Erythroblast (primary cell): ENCODE measurements at places on chromosomes 3 and 15.

DNA sequence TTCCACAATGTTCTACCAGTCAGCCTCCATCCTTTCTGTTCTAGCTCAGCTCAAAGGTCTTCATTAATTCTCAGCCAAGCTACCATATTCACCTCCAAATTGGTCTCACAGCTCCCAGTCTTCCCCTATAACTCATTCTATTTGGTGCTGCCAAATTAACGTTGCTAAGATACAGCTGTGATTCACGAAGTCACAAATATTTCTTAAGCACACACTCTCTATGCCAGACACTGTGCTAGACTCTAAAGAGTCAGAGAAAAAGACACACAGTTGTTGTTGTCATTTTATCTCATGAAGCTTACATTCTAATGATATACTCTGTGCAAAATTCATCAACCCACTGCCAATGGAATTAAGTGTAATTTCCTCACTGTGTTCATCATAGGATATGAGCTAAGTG is 102.8 kb downstream of the FRMD5 start:
- no peak for DNase-seq

GRCh38 chr3:14295801-14296200 is 106.6 kb upstream of the SLC6A6 start:
- no peak for DNase-seq

DNA sequence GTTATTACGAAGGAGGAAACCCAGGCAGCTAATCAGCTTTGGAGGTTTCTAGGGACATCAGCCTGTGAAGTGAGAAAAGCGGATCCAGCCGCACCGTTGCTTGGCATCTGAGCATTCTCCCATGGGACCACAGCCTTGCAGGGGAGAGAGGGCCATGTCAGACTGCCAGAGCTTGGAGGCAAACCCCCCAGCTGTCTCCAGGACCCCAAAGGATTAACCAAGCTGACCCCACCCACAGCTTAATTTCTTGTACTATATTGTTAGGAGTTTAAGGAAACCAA is 5.1 kb downstream of the IGDCC3 start:
- DNase-seq = no peak

GRCh38 chr15:89669941-89670340 is 9.2 kb downstream of the PLIN1 start:
- DNase-seq = no peak

GRCh38 chr15:85489773-85490493 is 109.5 kb downstream of the AKAP13 start:
- no peak for DNase-seq

GRCh38 chr15:88702983-88703382 is 64.2 kb downstream of the ISG20 start:
- DNase-seq = no peak

DNA sequence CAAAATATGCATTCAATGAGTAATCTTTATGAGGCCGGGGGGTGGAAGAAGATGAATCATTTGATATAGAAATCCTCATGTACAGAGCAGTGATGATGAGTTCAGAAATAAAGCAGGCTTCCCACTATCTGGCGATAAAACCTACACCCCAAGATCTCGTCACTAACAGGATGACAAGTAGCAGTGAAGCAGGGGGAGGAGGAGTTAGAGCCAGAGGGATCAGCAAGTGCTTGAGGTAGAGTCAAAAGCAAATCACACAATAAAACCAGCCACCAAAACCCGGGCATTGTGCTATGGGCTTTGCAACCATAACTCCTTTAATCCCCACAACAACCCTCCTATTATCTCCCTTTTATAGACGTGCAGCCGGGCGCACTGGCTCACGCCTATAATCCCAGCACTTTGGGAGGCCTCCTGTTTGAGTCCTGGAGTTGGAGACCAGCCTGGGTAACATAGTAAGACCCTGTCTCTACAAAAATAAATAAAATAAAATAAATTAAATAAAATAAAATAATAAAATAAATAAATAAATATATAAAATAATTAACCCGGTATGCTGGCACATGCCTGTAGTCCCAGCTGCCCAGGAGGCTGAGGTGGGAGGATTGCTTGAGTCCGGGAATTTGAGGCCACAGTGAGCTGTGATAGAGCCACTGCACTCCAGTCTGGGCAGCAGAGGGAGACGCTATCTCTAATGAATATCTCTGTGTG is 53.0 kb downstream of the STARD5 start:
- DNase-seq = no peak

DNA sequence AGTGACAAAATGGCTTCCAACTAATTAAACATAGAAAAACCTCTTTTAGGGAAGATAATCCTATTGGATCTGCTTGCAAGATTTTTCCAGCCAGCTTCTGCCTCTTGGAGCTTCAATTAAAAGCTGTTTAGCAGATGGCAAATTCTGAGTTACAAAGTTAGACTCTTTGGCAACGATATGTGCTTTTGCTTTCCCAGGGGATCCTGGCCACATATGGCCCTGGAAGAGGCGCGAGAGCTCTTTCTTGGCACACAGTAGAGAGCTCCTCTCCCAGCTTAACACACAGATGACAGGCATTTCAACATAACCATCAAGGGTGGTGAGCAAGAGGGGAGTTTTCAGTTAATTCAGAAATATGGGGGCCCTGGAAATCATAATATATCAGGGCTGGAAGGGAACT is 41.6 kb upstream of the GALNT15 start:
- no peak for DNase-seq

DNA sequence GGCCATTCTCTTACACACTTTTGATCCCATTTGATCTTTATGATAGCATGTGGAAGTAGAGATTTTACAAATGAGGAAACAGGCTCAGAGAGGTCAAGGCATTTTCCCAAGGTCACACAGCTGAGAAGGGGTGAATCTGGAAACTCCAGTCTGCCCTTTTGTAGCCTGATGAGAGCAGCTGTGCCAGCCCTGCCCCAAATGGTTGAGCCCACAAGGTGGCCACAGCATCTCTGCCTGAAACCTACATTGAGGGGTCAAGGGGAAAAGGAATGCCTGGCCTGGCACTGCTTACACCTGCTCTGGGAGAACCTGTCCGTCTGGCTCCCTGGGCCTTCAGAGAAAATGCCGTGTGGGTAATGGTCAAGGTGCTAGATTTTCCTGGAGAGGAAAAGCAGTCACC is 200.2 kb upstream of the LINGO1 start:
- DNase-seq = no peak

DNA sequence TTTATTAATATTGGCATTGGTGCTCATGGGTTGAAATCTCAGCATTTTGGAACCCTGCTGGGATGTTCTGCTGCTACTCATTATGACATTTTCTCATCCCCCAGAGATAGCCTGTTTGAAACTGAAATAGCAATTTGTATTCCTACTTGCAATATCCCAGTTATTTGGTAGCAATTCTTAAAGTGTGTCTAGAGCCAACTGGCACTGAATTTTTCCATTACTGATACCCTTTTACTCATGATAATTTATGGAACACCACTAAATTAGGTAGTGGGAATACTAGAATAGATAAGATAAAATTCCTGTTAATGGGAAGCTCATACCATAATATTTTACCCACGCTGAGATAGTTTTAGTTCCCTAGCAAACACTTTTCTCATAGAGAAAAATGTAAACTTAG is 309.3 kb downstream of the SV2B start:
- DNase-seq = no peak

- DNase-seq = no peak
These were observed 3.1 kb downstream of the MYO1E start for GRCh38 chr15:59369597-59369996.

- no peak for DNase-seq
These were observed 668 bp downstream of the MRAS start for GRCh38 chr3:138348754-138349739.

GRCh38 chr3:177802151-177802900 is 605.0 kb upstream of the TBL1XR1 start:
- no peak for DNase-seq

DNA sequence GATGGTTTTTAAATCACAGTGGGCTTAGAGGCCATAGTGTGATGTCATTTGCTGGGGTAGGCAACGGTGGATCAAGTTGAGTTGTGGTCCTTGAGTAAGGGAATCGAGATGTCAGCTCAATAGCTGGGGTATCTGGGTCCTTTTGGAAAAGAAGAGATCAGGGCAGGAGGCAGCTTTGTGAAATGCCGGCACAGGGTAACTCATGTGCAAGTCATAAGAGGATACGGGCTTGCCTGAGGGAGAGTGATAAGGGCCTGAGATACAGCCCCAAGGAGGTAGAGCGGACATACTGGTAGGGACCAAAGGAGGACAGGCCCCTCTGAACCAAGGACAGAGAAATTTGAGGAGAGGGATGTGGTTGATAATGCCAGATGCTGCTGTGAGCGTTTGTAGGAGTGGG is 4.2 kb upstream of the FAM131A start:
- peak; percentile 77 for DNase-seq

DNA sequence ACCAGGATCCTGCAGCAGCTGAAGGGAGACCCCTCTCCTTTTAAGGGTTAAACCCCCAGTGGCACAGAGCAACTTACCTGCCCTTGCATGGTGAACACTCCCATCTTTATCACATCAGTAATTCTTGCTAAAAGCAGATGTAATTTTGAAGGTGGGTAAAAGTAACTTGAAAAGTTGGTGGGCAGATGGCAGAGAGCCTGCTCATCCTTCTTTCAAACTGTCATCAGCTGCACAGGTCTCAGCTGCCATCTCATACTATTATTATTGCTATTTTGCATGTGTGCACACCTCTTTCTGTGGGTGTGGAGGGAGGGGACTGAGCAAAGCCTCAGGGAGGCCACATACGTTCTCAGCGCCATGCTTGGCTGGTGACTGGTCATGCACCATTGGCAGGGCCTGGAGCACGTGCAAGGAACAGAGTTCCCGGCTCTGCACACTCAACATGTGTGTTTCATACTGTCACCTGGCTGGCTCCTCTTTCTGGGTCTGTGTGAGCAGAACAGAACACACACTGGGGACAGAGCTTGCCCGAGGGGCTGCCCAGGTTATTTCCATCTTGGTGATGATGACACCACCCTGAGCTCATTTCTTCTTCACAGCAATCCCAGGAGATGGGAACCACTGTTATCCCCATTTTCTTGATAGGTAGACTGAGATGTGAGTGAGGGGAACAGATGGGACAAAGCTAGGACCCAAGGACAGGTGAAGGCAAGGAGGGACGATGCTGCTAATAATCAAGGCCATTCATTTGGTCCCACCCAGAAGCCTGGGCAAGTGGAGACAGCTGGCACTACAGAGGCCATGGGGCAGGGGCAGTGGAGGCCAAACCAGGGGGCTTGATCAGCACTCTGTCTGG is 95.8 kb upstream of the KLF13 start:
- DNase-seq = no peak

- DNase-seq = no peak
These were observed 22.4 kb downstream of the LRRC58 start for GRCh38 chr3:120326784-120327183.

DNA sequence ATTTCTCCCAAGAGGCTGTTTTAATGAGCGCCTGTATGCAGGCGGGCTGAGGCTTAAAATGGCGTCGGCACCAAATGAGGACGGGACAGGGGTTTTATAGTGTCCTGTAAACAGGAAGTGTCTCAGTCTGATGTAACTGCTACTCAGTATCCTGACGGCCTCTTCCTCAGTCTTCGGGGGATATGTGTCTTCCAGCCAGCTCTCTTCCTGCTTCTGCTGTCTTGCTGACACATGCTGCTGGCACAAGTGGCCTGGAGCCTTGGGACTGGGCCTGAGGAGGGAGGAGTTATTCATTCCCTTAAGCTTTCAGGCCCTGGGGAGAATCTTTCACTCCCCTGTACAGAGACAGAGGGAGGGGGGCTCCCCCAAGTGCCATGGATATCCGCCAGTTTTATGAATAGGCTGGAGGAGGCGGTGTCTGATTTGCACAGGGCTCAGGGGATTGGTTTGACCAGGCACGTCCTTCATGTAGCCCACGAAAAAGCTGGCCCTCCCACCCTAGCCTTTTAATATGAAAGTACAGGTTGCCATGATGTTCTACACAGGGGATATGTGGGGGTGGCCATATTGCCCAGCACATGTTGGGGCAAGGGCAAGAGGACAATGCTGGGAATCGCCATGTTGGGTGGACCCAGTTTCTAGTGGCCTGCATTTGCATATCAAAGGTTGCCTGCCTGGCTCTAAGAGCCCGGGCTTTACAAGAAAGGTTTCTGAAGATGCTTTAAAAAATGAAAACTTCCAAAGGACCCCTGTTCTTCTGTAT is 19.9 kb downstream of the NDUFB4 start:
- DNase-seq = no peak

GRCh38 chr3:165640970-165641369 is 196.3 kb downstream of the BCHE start:
- no peak for DNase-seq

GRCh38 chr3:121974601-121975111 is 47.4 kb downstream of the ILDR1 start:
- DNase-seq = no peak

DNA sequence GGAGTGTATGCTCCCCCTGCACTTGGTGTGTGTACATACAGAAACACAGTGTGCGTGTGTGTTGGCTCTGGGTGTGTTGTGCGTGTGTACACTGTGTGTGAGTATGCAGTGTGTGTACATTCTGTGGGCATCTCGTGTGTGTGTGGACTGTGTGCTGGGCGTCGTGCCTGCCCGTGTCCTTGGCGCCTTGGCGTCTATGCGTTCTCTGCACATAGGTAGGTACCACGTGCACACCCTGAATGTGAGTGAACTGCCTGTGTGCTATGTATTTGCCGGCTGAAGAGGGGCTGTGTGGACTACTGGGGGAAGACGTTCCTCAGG is 481 bp upstream of the ECE2 start:
- no peak for DNase-seq

DNA sequence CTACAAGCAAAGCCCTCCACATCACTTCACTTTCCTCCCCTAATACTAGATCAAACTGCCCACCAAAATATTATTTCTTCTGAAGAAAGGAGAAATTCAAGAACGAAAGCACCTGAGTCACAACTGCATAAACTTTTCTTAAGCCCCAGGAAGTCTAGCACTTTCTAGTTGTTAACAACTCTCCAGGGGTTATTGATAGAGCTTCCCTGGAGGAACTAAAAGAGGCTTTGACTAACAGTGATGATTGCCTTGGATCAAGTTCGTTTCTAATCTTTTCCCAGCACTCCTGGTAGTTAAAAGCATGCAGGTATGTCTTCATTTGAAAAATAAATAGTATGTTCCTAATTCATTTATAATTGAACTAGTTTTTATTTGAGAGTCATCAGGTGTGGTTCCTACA is 917.0 kb downstream of the TUSC7 start:
- DNase-seq = no peak

- no peak for DNase-seq
These were observed 135.2 kb upstream of the GADL1 start for GRCh38 chr3:31029706-31030105.

DNA sequence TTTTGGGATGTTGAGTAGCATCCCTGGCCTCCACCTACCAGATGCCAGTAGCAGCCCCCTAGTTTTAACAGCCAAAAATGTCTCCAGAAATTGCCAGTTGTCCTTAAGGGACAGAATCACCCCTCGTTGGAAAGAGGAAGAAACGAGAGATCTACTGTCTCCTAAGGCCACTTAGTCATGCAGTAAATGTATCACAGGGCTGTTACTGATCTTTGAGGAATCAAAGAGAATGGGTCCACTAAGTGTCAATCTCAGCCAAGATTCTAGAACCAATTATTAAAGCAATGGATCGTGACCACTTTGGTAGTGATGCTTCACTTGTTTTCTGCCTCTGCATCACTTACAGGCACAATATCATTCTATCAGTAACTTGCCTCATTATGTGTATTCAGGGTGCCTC is 26.4 kb downstream of the POLG start:
- no peak for DNase-seq
